ENCODE measurements at places on chromosomes 4 and X. TPM values are rescaled to one million over a fixed set of nuclear protein-coding genes. Genes with fewer than 3 reads are reported as not detected.

DNA sequence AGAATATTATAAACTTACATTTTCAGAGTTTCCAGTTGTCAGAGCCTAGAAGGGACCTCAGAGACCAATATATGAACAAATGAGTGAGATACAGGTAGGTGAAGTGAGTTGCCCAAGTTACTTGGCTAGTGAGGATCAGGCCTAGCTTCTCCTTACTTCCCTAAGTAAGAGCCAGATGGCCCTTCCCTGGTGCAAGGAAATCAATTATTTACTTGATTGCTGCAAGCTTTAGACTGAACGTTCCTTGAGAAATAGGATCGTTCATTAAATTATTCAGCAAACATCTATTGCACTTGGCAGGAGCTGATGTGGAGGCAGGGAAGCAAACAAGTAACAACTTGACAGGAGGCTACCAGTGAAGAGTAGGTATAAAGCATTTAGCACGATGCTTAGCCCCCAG is 117.8 kb downstream of the EFHC2 start:
- DNase-seq: no peak

GRCh38 chr4:161696944-161697343 is 466.9 kb downstream of the FSTL5 start:
- no peak for DNase-seq

DNA sequence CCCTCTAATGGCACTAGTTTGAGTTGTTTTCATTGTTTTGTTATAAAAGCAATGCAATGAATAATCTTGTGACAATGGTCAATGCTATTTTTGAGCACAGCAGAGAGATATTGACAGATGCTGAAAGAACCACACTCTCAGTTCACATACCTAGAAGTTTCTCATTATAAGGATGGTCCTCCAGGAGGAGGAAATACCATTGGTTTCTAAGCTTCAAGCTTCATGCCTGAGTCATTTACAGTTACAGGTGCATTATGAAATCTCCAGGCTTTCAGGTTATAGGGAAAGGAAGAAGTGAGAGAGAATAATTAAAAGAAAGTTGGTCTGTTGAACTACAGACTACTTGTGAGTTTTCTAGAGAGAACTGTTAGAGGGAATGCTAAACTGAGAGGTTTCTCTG is 75.3 kb downstream of the PWWP3B start:
- DNase-seq: no peak

GRCh38 chr4:636628-637159 is 11.3 kb downstream of the PDE6B start:
- DNase-seq: no peak

DNA sequence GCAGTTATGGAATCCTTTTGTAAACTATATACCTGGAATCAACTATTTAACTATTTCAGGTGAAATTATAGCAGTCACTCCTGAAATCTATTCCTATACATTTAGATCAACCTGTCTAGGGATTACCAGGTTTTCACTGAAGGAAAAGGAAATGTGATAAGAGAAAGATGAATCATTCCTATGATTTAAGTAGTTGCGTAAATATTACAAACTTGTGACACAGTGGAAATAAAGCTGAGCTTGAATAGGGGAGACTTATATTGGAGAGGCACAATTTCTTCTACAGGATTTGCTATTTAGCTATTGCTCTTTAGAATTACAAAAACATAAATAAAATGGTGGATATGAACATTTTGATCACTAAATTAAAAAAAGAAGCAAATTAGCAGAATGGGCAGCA is 284.1 kb upstream of the EPHA5 start:
- DNase-seq: no peak

GRCh38 chr4:112885897-112886296 is 163.6 kb upstream of the ANK2 start:
- DNase-seq: no peak

- DNase-seq: peak; percentile 18
Measured at GRCh38 chrX:70042399-70043371, 7.1 kb downstream of the AWAT2 start.

- no peak for DNase-seq
Measured at GRCh38 chr4:107740381-107740780, 20.3 kb upstream of the PAPSS1 start.

- peak; percentile 70 for DNase-seq
Measured at GRCh38 chr4:40840985-40841571, 91.3 kb downstream of the NSUN7 start.

The SRPX gene
- total RNA-seq: not detected

The SMIM31 gene
- total RNA-seq: not detected

The DCAF8L2 gene
- total RNA-seq: not detected

Measured in HepG2 (cell line).